HepG2 (cell line): ENCODE measurements at places on chromosomes 6 and 20. TPM values are rescaled to one million over a fixed set of nuclear protein-coding genes. Genes with fewer than 3 reads are reported as not detected.
A peak's percentile ranks its signal among the peaks of the same experiment; 100 is the strongest.

The SIM1 gene
- total RNA-seq = not detected in 2 replicates

The ZSWIM3 gene
- 5.8 and 7.3 TPM in 2 replicates for total RNA-seq

The C20orf141 gene
- not detected in 2 replicates for total RNA-seq

GRCh38 chr6:154868143-154868594, 126.9 kb upstream of the TIAM2 start:
- peak; percentile 79 for DNase-seq

- DNase-seq = no peak
Measured at GRCh38 chr6:170297576-170298330, 6.9 kb upstream of the DLL1 start.

GRCh38 chr20:46178891-46179290, 60.8 kb downstream of the CD40 start:
- DNase-seq = no peak

DNA sequence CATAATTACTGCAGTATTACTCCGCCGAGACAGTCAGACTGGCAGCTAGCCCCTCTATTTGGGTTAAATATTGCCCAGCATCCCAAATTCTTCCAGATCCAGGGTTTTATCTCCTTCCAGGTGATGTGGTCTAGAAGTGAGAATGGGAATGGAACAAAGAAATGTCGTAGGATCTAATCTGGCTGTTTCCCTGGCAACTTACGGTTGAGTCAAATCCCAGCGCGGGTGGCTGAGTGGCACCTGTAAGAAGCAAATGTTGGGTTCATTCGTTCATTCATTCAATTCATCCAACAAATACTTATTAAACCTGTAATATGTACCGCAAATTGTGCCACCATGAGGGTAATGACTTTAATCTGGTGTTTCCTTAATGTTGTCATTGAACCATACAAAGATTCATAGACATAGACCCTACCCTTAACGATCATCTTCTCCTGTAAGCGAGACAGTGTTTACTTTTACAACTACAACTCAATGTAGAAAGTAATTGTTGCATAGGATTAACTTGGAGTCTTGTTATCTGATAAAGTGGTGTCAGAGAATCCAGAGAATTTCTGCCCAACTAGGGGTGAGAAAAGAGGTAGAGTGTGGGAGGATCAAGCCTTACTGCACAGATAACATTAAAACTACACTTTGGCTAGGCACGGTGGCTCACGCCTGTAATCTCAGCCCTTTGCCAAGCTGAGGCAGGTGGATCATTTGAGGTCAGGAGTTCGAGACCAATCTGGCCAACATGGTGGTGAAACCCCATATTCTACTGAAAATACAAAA, 91.3 kb upstream of the ADGRF1 start:
- DNase-seq = no peak

DNA sequence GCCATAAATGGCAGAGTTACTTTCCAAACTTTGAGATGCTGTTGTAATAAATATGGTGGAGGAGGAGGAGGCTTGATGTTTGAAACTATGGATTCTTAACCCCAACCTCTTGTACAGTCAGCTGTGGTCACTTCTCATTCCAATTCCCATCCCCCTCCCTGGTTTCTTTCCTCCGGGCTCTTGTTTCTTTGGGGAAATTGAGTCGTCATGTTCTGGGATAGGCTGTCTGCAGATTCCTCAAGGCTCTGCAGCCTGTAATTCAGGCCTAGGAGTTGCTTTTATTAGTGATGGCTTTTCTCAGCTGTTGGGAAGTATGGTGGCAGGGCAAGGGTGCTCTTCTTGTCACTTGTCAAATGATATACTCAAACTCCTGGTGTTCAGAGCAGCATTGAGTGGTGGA, 2.6 kb downstream of the PTK7 start:
- no peak for DNase-seq

- DNase-seq = no peak
Measured at GRCh38 chr20:57437672-57438330, 46.6 kb downstream of the RBM38 start.

DNA sequence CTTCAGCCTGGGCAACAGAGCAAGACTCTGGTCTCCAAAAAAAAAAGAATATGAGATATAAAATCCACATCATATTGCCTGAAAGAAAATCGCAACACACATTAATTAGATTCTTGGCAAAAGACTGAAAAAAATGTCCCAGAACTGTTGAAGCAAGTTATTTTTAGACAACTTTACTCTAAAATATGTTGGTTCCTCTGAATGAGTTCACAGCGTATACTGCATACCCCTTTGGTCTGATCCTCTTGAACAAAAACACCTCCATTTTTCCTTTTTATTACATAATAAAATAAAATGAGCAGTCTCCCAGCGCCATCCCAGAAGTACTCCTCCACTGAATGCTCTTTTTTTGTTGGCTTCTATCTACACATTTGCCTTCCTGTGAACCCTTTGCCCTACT, 126.0 kb upstream of the TMEM170B start:
- no peak for DNase-seq
